ENCODE measurements at places on chromosomes 1 and 21.

DNA sequence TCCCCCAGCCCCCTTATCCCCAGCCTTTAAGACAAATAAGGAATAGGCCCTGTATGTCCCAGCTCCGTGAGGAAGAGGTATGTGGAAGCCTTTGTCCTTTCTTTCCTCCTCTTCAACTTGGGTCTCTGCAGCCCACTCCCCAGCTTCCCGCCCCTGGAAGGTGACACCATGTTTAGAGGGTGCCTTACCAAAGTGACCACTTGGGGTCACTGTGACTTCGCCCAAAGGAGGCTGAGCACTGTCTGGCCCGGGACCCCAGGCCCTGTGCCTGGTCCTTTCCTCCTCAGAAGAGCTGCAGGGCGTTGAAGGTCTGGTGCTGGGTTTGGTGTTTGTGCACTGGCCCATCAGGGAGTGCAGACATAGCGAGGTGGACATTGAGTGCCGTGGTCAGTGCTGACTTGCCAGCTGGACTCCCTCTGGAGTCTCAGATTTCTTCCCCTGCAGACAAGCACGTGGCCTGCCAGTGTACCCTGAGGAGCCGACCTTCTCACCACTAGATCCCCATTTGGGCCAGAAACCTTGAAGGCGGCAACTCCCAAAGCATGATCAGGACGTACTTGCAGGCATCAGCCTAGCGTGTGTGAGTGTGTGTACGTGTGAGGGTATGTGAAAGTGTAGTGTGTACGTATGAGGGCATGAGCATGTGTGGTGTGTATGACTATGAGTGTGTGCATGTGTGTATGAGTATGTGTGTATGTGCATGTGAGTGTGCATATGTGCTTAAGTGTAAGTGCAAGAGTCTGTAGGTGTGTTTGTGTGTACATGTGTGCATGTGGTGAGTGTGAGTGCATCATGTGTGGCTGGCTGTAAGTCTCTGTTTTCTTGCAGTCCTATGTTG lies 181.4 kb upstream of the KIAA0040 start:
- no peak for DNase-seq

GRCh38 chr1:230159580-230159979 lies 92.5 kb downstream of the GALNT2 start:
- no peak for DNase-seq

DNA sequence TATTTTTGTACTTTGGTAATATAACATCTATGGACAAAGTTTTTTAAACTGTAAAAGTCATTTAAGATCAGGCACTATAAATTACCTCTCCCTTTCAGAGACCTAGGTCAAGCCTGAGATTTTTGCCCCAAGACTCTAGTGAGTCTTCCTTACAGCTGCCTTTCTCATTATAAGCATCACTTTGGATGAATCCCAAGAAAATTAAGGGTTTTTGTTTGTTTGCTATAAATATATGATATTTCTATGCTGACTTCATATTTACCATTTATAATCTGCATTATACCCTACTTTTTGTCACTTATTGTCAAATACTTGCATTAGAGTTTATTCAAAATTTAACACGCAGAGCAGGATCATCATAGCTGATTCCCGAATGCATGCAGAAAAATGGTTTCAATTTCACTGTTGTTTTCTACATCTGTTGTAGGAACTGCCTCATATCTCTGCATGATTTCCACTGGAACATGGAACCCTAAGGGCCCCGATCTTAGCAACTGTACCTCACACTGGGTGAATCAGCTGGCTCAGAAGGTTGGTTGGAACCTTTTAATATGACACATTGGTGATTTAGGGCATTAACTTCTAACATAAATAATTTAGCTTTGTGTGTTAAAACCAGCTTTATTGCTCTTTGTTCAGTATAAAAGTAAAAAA lies 150.0 kb downstream of the ADGRL2 start:
- no peak for DNase-seq

- DNase-seq, result no peak
These were observed 481.7 kb downstream of the MATN1 start for GRCh38 chr1:30241681-30242080.

GRCh38 chr1:46410156-46411009 lies 16.3 kb downstream of the FAAH start:
- no peak for DNase-seq

GRCh38 chr1:226915672-226915995 lies 24.5 kb upstream of the COQ8A start:
- no peak for DNase-seq

GRCh38 chr1:114203595-114204128 lies 50.0 kb upstream of the SYT6 start:
- DNase-seq, result no peak

GRCh38 chr1:54926970-54927369 lies 40.0 kb upstream of the DHCR24 start:
- DNase-seq, result no peak

GRCh38 chr21:41612674-41613532 lies 104.9 kb upstream of the TMPRSS2 start:
- DNase-seq, result peak; percentile 44

- no peak for DNase-seq
These were observed 99.8 kb downstream of the MRPL39 start for GRCh38 chr21:25507522-25507921.

- DNase-seq, result no peak
These were observed 10.9 kb upstream of the CD101 start for GRCh38 chr1:116990612-116991151.

- no peak for DNase-seq
These were observed 7.6 kb downstream of the MTF1 start for GRCh38 chr1:37851782-37852210.

DNA sequence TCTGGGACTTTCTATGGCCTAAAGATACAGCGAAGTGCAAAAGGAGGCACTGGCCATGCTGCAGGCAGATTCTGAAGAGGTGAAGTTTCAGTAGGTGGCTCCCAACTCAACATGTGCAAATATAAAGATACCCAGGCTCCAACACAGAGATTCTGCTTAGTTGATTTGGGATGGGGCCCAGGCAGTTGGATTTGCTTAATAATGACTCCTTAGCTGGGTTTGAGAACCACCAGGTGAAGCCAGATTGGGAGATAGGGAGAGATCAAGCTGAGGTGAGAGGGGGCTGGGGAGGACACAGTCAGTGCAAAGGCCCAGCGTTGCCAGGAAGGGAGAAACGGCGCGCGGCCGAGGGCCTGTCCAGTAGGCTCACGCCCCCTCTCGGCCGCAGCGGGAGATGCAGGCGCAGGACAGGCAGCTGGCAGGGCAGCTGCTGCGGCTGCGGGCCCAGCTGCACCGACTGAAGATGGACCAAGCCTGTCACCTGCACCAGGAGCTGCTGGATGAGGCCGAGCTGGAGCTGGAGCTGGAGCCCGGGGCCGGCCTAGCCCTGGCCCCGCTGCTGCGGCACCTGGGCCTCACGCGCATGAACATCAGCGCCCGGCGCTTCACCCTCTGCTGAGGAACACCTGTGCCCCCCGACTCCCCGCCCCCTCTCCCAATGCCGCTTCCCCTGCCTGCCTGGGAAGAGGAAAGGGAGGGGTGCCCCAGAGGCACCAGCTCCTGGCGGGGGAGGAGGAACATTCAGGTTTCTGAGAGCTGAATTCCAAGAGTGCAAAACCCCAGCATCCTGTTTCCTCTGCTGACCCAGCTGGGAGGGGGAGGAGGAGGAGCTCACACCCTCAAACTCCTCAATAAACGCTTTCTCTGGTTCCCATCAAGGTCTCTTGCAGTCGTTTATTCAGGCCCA lies 1.2 kb downstream of the FAM167B start:
- peak; percentile 17 for DNase-seq

- DNase-seq, result peak; percentile 11
These were observed 2.4 kb upstream of the USP33 start for GRCh38 chr1:77762072-77762476.

DNA sequence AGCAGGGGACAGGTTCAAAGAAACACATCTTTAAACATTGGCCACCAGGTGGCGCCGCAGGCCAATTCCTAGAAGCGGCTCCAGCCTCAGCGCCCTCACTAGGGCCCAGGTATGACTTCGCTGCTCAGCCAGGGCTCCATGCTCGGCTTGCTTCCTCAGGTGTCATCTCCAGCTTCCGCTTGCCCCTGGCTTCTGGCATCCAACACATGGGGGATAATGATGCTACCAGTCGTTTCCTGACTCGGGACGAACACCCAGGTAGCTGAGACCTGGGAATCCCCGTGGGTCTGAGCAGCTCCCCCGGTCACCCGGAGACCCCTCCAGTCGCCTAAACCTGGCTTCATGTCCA lies 8.5 kb upstream of the MEX3A start:
- peak; percentile 63 for DNase-seq

GRCh38 chr1:185373813-185374529 lies 56.9 kb upstream of the IVNS1ABP start:
- no peak for DNase-seq

DNA sequence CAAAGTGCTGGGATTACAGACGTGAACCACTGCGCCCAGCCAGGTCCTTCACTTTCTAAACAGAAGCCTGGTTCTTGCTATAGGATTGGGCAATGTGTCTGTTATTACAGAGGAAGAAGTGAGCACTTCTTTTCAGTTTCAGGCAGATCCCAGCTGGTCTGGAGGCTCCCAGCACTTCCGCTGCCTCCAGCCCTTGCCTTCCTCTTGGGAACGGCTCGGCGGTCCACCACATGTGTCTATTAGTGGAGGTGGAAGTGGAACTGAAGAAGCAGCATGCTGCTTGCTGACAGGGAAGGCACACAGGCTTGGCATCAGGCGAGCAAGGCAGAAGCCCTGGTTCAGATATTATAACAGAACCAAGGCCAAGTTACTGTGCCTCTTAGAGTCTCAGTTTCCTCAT lies 17.0 kb downstream of the MKNK1 start:
- no peak for DNase-seq

GRCh38 chr1:175749075-175749474 lies 5.7 kb upstream of the TNR start:
- DNase-seq, result no peak

DNA sequence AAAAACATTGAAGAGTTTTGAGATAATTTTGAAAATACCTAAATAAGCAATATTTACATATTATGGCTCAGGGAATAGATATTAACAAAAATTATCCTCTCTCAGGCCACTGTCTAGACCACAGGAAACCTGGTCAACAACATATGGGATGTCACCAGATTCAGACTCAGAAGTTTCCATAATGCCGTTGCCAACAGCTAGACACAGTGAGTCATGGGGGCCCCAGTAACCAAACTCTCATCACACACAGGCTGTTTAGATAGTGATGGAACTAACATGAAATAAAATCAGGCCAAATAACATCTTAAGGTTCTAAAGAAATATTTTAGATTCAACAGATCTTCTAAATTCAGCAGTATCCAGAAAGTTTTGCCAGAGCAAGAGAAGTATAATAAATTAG lies 681.7 kb upstream of the ADAMTS5 start:
- DNase-seq, result no peak

- DNase-seq, result no peak
These were observed 55.2 kb downstream of the SELENOF start for GRCh38 chr1:86858524-86859261.

DNA sequence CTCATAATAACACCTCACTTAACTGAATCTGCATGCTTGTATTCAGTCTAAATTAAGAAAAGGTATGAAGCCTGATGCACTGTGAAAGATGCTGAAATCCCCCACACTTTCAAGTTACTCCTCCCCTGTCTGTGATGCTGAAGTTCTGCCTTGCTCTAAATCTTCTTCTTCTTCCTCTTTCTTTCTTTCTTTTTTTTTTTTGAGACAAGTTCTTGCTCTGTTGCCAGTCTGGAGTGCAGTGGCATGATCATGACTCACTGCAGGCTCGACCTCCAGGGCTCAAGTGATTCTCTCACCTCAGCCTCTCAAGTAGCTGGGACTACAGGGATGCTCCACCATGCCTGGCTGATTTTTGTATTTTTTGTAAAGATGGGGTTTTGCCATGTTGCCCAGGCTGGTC lies 231.0 kb upstream of the B3GALT2 start:
- peak; percentile 13 for DNase-seq

DNA sequence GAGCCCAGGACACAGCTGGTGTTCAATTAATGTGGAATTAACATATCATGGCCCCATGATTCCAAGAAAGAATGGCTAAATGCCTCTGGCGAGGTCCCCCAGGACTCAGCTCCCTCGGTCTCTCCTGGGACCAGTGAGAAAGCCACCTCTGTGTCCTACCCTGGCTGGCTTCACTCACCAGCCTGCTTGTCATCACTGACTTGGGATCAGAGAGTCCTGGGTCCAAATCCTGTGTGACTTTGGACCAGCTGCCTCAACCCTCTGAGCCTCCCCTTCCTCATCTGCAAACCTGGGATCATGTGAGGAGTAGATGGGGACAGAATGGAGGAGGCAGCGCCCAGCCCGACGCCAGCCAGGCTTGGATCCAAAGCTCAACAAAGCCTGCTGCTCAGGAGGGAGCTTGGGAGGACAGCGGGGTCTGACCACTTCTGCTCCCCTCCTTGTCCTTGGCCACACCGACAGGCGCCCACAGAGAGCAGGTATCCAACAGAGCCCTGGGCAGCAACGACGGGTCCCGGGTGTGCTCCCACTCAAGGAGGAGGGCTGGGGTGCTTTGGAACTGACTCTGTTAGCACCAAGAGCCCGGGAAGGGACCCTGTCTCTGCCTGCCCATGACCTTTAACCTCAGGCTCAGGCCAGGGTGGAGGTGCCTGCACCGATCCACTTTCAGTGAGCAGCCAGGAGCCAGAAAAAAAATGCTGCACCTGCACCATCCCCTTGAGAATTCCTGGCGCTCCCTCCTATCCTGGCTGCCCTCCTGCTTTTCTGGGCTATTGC lies 3.2 kb downstream of the SH2D5 start:
- DNase-seq, result no peak

- no peak for DNase-seq
These were observed 38.2 kb downstream of the KANK4 start for GRCh38 chr1:62280960-62281465.

- no peak for DNase-seq
These were observed 28.9 kb downstream of the FOXO6 start for GRCh38 chr1:41390166-41390565.

DNA sequence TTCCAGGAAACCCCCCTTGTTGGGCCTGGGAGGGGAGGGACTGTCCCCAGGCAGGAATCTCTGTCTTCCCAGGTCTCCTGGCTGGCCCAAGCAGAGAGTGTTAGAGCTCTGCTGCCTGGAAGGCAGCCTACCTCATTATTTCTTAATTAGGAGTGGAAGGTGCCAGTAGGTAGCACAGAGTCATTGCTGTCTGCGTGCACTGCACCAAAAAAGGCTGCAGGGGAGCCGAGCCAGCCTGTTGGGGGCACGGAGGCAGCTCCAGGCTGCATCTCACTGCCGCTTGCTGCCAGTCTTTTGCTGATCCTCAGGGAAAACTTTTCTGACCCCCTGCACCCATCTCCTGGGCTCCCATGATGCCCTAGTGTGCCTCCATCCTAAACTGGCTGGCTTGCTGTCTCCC lies 58.1 kb downstream of the LRRN2 start:
- DNase-seq, result no peak

Data from kidney glomerular epithelial cell (primary cell).